Esophagus muscularis mucosa (tissue), 4 donors: ENCODE measurements at places on chromosomes 2 and 18. TPM values are rescaled to one million over a fixed set of nuclear protein-coding genes. Genes with fewer than 3 reads are reported as not detected.

The ASAP2 gene
- total RNA-seq, result 21.9 TPM

The IKZF2 gene
- total RNA-seq, result 6.5 TPM

The WDR12 gene
- 8.2 TPM for total RNA-seq

The TMEM163 gene
- total RNA-seq, result 1.1 TPM

The MRPL44 gene
- total RNA-seq, result 18.3 TPM

The C2orf78 gene
- total RNA-seq, result not detected

The CEBPZ gene
- 29.5 TPM for total RNA-seq

The DSC1 gene
- total RNA-seq, result not detected

The ALLC gene
- total RNA-seq, result not detected

The GPR75 gene
- 2.5 TPM for total RNA-seq

The SOWAHC gene
- 56.8 TPM for total RNA-seq
